ENCODE measurements at places on chromosomes 7 and 10. TPM values are rescaled to one million over a fixed set of nuclear protein-coding genes. Genes with fewer than 3 reads are reported as not detected.

- DNase-seq, result peak; percentile 76
Observed at GRCh38 chr10:99612167-99612831, 7.9 kb downstream of the SLC25A28 start.

Gene FBXO24
- 0.29 TPM for total RNA-seq

Gene WNT8B
- total RNA-seq, result 0.23 TPM

DNA sequence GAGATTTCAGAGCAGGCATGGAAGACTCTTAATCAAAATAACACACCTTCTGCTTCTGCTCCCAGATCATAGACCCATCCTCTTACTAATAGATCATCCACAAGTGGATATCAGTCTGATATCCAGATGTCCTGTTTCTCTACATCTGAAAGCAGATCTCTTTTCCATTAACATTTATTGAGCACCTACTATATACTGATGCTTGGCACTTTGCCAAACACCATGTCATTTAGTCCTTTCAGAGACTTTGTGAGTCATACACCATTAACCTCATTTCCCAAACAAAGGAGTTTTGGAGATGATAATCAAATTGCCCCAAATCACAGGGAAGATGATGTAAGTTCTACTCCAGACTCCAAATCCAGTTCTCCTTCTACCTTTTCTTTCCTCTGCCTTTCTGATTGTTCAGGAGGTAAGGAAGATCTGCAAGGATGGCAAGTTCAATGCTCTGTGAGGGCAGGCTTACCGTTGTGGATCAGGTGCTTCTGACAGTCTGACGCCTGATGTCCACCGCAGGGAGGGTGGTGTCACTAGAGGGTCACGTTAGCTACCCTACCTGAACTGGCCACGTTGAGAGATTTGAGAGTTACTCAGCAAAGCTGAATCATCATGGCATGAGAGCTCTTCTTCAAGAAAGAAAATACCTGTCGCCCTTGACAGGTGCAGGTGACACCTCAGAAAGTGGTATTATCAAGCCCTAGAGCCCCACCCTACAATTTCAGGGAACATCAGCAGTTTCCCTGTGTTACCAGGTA is 269.6 kb upstream of the ZMIZ1 start:
- DNase-seq, result no peak

DNA sequence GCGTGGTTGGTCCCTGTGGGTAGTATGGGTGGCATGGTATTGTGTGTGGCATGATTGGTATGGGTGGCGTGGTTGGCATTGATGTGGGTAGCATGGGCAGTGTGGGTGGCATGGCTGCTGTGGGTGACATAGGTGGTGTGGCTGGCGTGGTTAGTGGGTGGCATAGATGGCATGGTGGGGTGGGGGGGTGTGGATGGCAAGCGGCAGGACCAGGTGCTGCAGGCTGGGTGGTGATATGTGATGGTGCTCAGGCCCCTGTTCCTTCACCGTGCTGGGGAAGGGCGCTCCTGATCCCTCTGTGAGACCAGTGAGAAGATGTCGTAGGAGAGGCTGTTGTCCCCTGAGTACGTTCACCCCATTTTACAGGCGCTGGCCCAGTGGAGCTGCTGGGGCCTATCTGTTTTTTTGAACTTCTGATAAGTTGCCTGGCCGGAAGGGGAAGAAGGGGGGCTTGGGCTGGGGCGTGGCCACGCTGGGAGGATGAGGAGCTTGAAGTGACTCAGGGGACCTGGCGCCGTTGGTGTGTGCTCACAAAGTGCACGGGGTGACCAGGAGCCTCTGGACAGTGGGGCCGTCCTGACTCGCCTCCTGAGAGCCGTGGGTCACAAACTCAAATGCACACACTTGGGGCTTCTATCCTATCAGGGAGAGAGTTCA is 17.5 kb downstream of the INPP5A start:
- DNase-seq, result no peak

- no peak for DNase-seq
Observed at GRCh38 chr7:51017576-51018535, 235.2 kb upstream of the GRB10 start.

GRCh38 chr10:97503406-97503805 is 4.7 kb downstream of the UBTD1 start:
- DNase-seq, result no peak

Measured in HT-29 (cell line).